ENCODE measurements at places on chromosomes 3 and 15.

DNA sequence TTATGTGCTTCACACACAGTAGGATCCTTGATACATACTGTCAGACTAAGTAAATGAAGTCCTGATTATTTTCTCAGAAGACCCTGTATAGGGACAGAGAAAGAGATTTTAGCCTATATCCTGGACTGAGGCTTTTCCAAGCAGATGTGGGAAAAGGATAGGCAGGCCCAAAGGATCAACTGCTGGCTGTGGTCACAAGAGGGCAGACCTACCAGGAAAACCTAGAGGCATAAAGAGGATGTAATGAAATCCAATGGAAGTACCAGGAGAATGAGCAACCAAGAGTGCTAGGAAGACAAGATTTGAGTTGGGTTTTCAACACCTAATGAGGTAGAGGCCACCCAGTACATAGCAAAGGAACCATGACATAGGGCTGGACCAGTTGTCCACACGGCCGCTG, 23.1 kb downstream of the DCLK3 start:
- no peak for DNase-seq

- no peak for DNase-seq
Observed at GRCh38 chr3:25582242-25582641, 82.5 kb downstream of the TOP2B start.

DNA sequence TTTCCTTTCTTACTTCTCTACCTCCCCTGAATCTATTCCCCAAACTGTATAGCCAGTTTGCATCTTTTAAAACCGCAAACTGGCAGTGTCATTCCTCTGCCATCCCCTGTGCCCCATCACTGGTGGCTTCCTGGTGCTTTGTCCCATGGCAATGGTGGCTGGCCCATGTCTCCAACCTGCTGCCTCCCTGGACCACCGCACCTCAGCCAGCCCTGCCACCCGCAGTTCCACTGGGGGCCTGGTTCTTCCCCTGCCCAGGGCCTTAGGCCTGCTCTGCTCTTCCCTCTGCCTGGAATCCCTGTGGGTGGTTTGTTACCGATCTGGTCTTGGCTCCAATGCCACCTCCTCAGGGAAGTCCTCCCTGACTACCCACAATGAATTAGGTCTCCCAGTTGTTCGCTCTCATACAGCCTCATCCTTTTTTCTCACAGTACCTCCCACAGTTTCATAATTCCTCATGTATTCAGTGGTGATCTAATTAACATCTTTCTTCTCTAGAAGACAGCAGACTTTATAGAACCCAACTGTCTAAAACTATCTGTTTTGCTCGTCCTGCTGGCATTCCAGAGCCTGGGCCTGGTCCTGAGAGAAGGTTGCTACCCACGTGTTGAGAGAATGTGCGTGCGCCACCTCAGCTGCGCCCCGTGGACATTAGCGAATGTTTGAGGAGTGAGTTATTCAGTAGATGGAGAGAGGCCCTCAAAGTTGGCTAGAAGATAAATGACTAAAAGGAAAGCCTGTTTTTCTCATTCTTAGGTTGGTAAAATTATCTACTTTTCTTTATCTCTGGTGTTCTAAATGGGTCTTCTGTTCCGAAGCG, 130.1 kb downstream of the DNAJB8 start:
- DNase-seq: no peak

GRCh38 chr3:45546716-45547701, 47.5 kb upstream of the LIMD1 start:
- no peak for DNase-seq

DNA sequence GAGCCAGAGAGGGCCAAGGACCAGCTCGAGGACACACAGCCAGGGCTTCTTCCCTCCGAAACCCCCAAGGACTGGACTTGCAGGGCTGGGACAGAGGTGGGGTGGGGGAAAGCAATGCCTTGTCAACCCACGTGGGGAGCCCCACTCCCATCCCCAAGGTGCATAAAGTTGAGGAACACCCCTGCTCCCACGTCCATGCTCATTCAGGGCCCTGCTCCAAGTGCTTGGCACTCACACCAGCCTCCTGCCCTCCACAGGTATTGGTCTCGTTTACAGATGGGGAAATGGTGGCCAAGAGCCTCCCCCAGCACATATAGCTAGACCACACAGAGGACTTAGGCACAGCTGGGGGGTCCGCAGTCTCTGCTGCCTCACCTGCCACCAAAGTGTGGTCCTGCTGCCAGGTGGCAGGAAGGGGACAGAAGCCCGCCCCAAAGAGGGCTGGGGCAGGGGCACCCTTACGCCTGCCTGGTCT, 50.5 kb upstream of the CSPG4 start:
- DNase-seq: no peak

- no peak for DNase-seq
Observed at GRCh38 chr3:49785565-49786356, 581 bp downstream of the IP6K1 start.

GRCh38 chr15:80452166-80452565, 48.0 kb downstream of the ARNT2 start:
- no peak for DNase-seq

- no peak for DNase-seq
Observed at GRCh38 chr3:162729686-162730085, 1233.1 kb downstream of the OTOL1 start.

- DNase-seq: no peak
Observed at GRCh38 chr3:136735103-136735502, 17.1 kb downstream of the STAG1 start.

- DNase-seq: no peak
Observed at GRCh38 chr15:39397883-39398282, 183.0 kb upstream of the THBS1 start.

GRCh38 chr3:58835086-58835485, 168.5 kb upstream of the FAM3D start:
- no peak for DNase-seq

DNA sequence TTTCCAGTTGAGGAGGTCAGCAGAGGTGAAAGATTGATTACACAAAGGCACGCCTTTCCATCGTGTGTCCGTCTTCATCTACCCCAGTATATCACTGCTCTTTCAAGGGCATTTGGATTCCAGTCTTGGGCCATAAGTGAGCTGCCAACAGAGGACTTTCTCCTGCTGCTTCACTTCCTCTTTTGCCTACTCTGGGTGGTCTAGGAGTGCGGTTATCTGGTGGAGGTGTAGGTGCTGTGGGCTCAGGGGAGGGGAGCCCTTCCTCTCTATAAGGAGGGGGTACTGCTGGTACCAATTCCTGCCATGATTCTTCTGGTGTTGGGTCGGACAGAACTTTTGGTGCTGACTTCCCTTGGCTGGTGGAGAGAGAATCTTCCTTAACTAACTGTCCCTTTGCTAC, 83.1 kb upstream of the VEPH1 start:
- no peak for DNase-seq

GRCh38 chr15:85030301-85030929, 48.8 kb downstream of the PDE8A start:
- no peak for DNase-seq

DNA sequence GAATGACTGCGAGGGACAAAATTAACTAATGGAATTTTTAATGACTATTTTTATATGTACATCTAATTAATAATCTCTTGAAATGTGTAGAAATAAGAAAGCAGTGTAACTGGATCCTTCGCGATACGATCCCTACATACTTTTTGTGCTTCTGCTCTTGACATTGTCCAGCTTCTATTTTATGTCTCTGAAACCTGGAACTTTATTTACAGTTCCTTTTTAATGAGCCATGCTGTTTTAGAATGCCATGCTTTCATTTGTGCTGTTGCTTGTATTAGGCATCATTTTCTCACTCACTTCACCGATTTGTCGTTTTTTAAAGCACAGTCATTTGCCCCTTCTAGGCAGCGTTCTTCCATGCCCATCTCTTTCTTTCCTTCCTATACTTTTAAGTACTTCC, 301.3 kb downstream of the EDEM1 start:
- DNase-seq: no peak

DNA sequence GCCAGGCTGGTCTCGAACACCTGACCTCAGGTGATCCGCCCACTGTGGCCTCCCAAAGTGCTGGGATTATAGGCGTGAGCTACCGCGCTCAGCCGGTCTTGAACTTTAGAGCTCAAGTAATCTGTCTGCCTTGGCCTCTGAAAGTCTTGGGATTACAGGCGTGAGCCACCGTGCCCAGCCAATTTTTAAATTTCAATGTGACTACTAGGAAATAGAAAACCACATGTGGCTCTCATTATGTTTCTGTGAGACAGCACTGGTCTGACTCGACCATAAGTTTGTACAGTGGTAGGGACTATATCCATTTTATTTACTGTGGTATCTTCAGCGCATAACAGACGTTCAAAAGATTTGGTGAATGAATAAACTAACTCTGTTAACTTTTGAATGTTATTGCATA, 9.1 kb downstream of the ZFAND6 start:
- DNase-seq: no peak

DNA sequence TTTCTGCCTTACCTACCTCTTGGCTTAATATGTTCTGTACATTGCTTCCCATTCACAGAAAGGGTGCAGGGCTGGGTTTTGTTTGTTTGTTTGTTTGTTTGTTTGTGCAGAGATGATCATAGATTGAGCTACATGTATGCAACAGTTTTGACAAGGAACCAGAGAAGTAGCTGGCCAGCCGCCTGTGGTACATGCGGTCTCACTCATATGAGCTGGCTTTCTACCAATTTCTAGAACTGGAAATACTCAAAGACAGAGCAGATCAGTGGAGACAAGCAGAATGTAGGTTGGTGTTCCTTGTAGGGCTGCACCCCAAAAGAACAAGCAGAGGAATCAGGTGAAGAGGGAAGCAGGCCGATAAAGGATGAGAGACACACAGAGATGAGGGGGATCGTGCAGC, 502.7 kb downstream of the SOX2 start:
- DNase-seq: no peak

DNA sequence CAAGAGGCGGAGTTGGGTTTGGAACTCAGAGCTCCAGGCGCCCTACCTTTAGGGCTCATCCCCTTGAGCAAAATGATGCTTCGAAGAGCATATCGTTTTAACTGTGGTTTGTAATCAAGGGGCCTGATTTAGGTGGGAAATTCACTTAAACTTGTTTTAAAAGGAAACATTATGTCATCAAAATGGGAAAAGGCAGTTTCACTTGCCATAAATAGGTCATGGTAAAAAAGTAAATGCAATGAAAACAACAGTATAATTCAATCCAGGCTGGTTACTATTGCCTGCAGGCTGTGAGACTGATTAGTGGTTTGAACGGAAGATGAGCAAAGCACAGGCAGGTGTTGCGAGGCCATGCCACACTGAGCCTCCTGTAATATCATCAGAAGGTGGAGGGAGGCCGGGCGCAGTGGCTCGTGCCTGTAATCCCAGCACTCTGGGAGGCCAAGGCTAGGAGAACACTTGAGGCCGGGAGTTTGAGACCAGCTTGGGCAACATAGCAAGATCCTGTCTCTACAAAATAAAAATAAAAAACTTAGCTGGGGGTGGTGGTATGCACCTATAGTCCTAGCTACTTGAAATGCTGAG, 2.1 kb downstream of the HDAC11 start:
- no peak for DNase-seq

DNA sequence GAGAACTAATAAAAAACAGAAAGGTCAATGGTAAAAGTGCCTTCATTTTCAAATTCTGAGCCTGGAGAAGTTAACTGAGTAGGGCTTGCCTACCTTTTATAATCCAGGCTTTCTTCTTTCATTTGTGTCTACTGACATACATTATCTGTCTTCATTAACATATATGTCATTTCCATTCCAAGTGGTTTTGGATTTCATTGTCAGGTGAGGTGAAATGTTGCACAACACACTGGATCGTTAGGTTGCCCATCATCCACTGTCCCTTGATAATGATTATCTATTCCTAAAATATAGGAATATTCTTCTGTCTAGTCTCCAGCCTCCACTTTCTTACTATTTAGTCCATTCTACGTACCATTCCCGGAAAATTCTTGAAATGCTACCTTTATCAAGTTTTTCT, 55.0 kb upstream of the CP start:
- DNase-seq: no peak

DNA sequence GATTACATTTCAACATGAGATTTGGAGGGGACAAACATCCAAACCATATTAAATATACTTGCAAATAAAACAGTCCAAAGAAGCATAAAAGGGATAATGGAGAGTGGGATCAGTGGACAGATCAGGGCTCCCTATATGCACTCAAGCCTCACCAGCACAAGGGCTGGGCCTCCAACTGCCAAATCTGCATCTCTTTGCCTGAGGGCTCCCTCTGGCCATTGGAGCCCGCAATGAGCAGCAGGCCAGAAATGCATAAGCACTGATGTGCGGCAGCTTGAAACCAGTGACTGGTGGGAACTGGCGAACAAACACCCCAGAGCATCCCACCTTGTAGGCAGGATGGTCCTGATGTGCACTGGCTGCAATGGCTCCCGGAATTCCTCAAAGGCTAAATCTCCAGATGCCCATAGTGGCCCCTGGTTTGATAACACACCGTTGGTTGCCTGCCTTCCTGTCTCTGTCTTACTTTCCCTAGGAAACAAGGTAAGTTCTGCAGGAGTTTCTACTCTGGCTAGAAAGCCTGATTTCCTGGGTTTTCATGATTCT, 55.9 kb upstream of the POMGNT2 start:
- DNase-seq: no peak

DNA sequence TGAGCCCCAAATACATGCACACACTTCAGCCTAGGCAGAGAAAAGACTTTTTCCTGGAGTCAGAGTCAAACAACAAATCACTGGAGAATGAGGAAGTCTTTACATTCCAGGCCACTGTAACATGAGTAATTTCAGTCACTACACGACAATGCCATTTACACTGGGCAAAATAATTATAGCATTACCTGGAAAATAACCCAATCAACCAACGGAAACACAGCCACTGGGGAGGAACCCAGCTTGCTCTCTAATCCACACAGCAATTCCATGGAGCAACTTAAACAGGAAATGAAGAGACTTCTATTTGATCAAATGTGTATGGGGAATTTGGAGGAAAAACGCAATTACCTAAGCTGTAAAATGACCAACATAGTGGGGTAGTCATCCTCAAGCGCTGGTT, 15.2 kb downstream of the FSTL1 start:
- DNase-seq: no peak

DNA sequence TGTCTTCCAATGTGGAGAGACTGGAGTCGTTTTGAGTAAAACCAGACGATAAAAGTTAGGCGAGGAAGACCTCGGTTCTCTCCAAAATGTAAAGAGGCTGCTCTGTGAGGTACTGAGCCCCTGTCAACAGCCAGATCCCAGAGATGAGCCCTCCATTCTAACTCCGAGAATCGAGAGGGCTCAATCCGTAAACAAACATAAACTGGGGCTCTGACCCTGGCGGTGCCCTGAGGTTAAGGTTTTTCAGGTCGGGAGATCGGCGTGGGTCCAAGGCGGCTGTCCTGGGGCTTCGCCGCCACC, 417 bp downstream of the TBCCD1 start:
- no peak for DNase-seq

GRCh38 chr3:25573386-25574171, 91.1 kb downstream of the TOP2B start:
- DNase-seq: no peak

- DNase-seq: no peak
Observed at GRCh38 chr15:60740231-60740630, 261.3 kb upstream of the ICE2 start.

All from right hindlimb (tissue), 1 donor.